CD8-positive, alpha-beta memory T cell (primary cell): ENCODE measurements at places on chromosomes 11 and 22. TPM values are rescaled to one million over a fixed set of nuclear protein-coding genes. Genes with fewer than 3 reads are reported as not detected.

DNA sequence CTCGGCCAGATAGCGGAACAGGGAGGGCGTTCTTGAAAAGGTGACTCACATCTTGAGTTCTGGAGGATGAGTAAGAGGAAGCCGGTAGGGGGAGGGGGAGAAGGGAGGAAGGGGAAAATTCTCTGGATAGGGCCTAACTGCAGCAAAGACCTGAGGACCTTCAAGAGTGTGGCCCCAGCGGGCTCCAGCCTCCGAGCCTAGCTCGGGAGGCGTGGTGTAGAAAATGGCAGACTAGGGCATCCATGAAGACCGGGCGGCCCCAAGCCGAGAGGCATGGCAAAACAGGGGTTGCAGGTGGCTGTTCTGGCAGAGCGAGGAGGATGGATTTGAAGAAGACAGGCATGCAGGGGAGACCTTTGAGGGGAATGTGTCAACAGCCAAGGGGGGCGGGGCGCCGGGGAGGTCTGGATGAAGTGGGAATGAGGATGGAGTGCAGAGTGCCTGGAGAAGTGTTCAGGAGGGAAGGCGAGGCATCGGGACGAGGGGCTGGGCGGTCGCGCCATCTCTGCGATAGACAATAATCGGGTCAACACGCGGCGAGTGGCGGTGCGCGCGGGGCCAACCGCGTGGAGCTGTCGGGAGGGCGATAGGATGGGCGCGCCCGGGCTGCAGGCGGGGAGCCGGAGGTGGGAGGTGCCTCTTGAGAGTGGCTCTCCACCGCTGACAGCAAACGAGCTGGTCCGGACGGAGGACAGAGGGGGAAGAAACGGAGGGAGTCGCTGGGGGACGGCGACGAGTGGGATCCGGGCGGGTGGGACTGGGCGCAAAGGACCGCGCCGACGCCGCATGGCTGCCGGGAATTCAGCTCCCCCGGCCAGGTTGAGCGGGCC is 40.0 kb upstream of the CREB3L1 start:
- peak overlapping the region; percentile 53 for H3K4me3 ChIP-seq
- H3K36me3 ChIP-seq: no peaks in the 10 kb centered on the region
- peak overlapping the region; percentile 60 for H3K27ac ChIP-seq
- peaks cover 12% of the 10 kb centered on the region for H3K27me3 ChIP-seq
- H3K4me1 ChIP-seq: peaks cover 19% of the 10 kb centered on the region
- DNase-seq: peak; percentile 63

- H3K27ac ChIP-seq: no peak overlapping the region
- H3K27me3 ChIP-seq: no peaks in the 10 kb centered on the region
- H3K4me3 ChIP-seq: no peak overlapping the region
- DNase-seq: no peak
- no peaks in the 10 kb centered on the region for H3K36me3 ChIP-seq
Observed at GRCh38 chr22:33382436-33382835, 324.3 kb upstream of the SYN3 start.

DNA sequence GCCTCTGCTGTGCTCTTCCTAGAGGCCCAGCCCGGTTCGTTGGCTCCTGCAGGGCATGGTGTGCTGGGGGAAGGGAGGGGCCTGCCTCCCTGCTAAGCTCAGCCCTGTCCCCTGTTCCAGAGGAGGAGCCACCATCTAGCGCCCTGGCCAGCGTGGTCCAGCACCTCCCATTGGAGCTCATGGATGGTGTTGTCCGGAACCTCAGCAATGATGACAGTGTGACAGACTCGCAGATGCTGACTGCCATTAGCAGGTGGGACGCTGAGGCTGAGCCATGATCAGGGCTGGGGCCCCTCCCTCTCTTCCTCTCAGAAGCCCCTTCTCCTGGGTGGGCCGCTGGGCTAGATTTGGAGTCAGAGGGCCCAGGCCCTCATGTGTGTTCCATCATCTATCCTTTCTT is 9.1 kb downstream of the USP35 start:
- peaks cover 26% of the 10 kb centered on the region for H3K4me1 ChIP-seq
- H3K4me3 ChIP-seq: no peak overlapping the region
- no peaks in the 10 kb centered on the region for H3K27me3 ChIP-seq
- H3K36me3 ChIP-seq: no peaks in the 10 kb centered on the region
- no peak overlapping the region for H3K27ac ChIP-seq

Gene LAYN
- total RNA-seq: 0.85 TPM

Gene PDE2A
- total RNA-seq: 0.55 TPM
